ENCODE measurements at places on chromosomes 7 and 10. TPM values are rescaled to one million over a fixed set of nuclear protein-coding genes. Genes with fewer than 3 reads are reported as not detected.

GRCh38 chr10:77993620-77994019 lies 35.7 kb downstream of the POLR3A start:
- no peak for DNase-seq

DNA sequence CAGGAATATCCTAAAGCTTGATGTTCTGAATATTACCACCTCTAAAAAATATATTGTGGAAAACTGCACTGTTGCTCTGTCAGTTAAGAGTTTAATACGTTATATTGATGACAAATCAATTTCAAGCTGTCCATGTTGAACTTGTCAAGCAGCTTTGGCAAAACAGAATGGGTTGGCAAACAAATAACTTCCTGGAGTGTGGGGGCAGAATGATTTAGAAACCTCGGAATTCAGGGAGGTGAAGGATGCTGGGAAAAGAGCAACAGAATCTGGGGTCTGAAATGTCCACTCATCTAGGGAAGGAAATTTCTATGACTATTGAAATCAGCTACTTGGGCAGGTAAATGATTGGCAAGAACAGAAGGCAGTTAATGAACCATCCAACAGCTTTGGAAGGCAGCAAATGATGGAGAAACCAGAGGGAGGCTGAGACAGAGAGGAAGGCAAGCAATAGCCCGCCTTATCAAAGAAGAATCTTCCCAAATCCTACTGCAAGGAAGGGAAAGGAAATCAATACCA lies 95.1 kb upstream of the PALS2 start:
- no peak for DNase-seq

DNA sequence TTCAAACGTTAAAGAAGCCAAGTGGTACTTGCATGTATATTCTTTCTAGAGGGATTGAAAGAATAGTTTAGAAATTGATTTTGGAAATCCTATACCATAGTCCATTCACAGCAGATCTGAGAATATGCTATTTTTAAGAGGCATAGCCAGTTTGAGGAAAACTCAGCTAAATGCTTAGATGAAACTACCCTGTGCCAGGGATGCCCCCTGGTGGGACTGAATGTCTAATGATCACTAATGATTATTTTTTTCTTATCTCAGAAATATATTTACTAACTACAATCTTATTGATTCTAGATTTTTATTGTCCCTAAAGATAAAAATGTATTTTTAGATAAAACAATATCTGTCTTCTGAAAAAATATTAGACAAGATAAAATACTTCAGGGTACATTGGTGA lies 844.9 kb upstream of the PHF14 start:
- DNase-seq: no peak

GRCh38 chr7:158572000-158572828 lies 15.4 kb downstream of the PTPRN2 start:
- DNase-seq: no peak

DNA sequence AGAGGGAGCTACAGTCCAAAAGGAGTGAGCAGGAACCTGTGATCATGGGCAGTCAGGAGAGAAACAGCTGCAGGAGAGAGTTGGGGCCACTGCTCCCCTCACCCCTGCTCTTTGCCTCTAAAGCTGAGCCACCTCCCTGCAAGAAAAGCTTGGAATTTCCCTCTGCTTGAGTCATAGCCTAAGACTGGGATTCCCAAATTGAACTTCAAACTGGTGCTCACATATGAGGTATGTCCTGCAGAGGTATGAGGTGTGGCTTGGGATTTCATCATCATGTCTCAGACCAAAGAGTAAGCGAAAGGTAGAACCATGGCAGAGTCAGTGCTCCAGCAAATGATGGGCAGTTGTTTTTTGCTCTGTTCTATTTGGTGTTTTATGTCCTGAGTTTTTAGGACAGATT lies 237.1 kb upstream of the NRP1 start:
- DNase-seq: no peak

DNA sequence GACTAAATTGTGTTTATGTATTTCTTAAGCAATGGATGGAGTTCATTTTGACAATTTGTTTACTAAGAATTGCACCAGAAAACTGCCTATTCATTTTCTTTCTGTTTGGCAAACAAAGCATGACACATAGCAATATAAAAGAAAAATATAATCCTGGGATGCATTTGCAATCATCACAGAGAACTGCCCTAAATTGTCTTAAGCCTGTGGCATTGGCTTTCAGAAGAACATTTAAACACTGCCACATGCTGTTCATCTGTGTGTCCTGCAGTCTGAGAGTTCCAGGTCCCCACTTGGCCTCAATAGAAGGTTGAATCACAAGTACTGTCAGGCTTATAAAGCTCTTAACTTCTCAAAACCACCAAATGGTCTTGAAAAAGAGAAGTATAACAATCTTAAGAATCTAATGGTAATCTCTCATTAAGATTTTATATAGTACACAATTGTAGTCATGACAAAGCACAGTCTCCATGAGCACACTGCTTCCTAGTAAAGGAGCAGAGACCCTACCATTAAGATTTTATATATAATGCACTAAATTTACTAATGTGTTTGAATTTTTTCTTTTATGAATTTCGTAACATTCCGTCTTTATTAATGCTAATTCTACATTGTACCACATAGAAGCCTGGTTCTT lies 29.9 kb downstream of the RNLS start:
- DNase-seq: no peak

HOXA13 gene
- not detected for total RNA-seq

CNPY1 gene
- not detected for total RNA-seq

NUDT13 gene
- total RNA-seq: 1.6 TPM

SPOCK2 gene
- total RNA-seq: 1.8 TPM

All from H9 (cell line).